ENCODE measurements at places on chromosomes 5 and 9. TPM values are rescaled to one million over a fixed set of nuclear protein-coding genes. Genes with fewer than 3 reads are reported as not detected.

GRCh38 chr9:78122631-78123030 lies 91.0 kb upstream of the GNAQ start:
- DNase-seq = peak; percentile 34

DNA sequence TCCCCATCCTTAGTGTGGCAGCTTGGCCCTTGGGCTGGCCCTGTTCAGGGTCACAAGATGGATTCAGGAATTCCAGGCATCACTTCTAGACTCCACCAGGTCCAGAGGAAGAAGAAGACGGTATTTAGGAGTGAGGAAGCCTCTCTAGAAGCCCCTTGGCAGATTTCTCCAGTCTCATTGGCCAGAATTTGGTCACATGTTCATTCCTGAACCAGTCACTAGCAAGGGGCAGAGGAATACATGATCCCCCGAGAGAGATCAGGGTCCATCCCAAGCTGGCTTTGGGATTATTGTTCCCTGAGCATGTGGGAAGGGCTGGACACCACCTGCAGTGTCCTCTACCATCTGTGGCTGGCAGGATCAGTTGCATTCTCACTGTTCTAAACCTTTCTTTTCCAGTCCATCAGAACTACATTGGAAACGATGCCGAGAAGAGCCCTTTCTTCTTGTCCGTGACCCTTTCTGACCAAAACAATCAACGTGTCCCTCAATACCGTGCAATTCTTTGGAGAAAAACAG lies 48.5 kb downstream of the GARNL3 start:
- DNase-seq = no peak

GRCh38 chr9:115193777-115194176 lies 75.8 kb upstream of the TNC start:
- DNase-seq = no peak

- DNase-seq = no peak
These were observed 70.2 kb downstream of the HTR4 start for GRCh38 chr5:148584103-148584502.

GRCh38 chr5:127988146-127988760 lies 95.3 kb upstream of the SLC12A2 start:
- DNase-seq = peak; percentile 86

- DNase-seq = no peak
These were observed 42.4 kb upstream of the ELL2 start for GRCh38 chr5:96004087-96004486.

- no peak for DNase-seq
These were observed 98.6 kb upstream of the ADAMTS19 start for GRCh38 chr5:129361441-129362025.

DNA sequence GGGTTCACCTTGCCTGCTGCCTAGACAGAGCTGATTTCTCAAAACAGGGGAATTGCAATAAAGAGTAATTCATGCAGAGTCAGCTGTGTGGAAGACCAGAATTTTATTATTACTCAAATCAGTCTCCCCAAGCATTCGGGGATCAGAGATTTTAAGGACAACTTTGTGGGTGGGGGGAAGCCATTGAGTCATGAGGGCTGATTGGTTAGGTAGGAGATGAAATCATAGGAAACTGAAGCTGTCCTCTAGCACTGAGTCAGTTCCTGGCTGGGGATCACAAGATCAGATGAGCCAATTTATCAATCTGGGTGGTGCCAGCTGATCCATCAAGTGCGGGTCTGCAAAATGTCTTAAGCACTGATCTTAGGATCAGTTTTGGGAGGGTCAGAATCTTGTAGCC lies 159.1 kb upstream of the MAP1B start:
- DNase-seq = no peak

- peak; percentile 37 for DNase-seq
These were observed 234.2 kb upstream of the RFX3 start for GRCh38 chr9:3760031-3760430.

DNA sequence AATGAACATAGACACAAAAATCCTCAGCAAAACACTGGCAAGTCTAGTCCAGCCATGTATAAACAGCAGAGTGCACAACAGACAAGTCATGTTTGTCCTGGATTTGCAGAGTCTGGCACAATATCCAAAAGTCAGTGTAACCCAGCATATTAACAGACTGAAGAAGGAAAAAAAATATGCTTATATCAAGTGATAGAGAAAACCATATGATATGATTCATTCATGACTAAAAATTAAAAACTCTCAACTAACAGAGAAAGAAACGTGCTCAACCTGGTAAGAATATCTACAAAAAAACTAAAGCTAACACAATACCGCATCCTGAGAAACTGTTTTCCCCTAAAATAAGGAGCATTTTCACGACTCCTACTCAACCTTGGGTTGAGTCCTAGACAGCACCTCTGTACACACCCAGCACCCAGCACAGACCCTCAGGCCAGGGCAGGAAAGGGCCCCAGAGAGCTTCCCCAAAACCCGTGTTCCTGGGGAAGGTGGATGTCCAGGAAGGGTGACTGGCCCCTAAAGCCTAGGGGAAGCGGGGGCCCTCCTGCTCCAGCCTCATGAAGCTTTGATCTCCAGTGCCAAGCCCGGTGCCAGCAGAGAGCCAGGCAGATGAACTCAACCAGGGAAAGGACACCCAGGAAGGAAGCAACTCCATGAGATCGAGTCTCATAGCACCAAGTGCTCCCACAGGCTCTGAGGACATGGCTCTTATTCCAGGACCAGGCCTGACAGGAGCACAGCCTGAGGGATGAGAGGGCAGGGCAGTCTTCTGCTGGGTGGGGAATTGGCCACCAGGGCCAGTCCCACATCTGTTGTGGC lies 38.9 kb downstream of the ADAMTS2 start:
- no peak for DNase-seq

DNA sequence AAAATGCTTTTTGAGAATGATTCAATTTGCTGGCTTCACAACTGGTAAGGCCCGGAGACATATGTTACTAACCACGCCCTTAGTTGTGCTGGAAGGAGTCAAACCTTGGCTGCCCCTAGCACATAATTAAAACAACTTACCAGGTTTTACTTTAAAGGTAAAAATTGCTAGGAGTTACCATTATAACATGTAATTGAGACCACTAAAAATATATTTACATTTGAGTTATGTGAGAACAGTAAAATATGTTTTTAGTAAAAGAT lies 435.6 kb upstream of the CDH9 start:
- no peak for DNase-seq

The ZNF483 gene
- 1.8 TPM for total RNA-seq

The RNF180 gene
- 5.7 TPM for total RNA-seq

The MRPL50 gene
- 14.0 TPM for total RNA-seq

The PIP5KL1 gene
- 4.7 TPM for total RNA-seq

The OSMR gene
- 31.5 TPM for total RNA-seq

The FAXDC2 gene
- 4.7 TPM for total RNA-seq
